ENCODE measurements at places on chromosomes 7 and 10.

DNA sequence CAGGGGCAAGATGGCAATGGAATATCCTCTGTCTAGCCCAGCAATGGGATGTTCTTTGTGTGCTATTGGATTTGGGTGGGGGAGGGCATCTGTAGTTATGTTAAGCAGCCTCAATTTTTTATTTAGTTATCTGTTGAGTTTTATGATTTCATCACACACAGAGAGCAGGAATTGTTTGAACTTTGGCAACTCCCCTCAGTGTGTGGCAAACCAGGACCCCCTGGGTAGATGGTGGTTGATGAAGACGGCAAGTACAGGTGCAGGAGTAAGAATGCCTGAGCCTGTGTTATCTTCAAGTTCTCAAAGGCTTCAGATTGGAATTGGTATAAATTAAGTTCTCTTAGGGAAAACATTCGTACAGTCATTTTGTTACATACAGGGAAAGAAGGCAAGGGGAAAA is 142.4 kb upstream of the SAMD8 start:
- DNase-seq, result no peak

DNA sequence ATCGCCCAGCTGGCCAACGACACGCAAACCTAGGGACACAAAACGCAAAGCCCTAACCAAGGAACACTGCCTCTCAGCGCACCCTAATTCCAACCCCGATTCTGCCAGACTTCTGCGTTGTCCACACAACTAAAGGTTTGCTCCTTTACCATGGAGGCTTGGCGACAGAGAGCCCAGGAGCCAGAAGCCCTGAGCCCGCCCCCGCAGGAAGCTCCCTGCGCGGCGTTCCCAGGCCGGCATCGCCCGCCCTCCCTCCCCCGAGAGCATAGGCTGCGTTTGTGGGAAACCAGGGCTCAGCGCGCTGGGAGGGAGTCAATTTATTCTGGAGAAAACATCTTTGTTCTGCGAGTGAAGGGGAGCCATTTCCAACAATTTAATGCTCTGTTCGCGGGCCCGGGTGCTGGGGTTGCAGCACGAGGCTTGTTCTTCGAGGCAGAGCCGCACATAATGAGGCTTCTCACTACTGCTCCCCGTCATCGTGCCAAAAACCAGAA is 103.9 kb downstream of the GRID1 start:
- DNase-seq, result no peak

DNA sequence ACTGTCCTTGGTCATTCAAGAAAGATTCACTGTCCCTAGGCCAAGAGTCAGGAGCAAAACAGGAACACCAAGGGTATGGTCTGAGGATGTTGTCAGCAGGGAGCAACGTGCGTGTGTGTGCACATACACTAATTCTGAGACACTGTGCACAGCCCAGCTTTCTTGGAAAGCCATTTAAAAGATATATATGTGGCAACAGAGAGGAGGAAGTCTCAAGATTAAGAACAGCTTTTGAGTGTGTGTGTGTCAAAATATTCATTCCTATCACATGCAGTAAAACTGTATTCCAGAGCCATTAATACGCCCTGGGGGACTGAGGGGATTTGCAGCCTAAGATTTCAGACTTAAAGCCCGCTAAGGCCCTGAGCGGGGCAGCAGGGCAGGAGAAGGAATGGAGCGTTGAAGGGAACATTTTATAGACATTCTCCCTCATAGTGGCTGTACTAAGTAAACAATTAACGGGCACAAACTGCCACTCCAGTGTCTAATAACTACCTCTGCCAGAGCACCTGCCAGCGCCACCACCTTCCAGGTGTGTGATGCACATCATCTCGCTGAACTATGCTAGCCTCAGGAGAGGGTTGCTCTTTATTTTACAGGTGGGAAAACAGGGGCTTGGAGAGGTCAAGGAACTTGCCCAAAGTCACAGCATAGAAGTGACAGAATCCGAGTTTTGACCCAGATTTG is 2.0 kb downstream of the NOD1 start:
- DNase-seq, result peak; percentile 9

DNA sequence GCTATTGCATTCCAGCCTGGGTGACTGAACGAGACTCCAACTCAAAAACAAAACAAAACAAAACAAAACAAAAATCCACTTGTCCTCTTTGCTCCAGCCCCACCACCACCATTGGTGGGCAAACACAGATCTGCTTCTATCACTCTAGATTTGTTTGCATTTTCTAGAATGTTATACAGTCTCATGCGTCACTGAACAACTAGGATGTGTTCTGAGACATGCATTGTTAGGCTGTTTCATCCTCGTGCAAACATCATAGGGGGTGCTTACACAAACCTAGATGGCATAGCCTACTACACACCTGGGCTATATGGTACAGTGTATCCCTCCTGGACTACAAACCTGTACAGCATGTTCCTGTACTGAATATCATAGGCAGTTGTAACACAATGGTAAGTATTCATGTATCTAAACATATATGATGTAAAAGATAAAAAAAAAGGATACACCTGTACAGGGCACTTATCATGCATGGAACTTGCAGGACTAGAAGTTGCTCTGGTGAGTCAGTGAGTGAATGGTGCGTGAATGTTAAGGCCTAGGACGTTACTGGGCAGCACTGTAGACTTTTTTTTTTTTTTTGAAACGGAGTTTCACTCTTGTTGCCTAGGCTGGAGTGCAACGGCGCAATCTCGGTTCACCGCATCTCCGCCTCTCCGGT is 45.3 kb downstream of the BTBD16 start:
- no peak for DNase-seq

DNA sequence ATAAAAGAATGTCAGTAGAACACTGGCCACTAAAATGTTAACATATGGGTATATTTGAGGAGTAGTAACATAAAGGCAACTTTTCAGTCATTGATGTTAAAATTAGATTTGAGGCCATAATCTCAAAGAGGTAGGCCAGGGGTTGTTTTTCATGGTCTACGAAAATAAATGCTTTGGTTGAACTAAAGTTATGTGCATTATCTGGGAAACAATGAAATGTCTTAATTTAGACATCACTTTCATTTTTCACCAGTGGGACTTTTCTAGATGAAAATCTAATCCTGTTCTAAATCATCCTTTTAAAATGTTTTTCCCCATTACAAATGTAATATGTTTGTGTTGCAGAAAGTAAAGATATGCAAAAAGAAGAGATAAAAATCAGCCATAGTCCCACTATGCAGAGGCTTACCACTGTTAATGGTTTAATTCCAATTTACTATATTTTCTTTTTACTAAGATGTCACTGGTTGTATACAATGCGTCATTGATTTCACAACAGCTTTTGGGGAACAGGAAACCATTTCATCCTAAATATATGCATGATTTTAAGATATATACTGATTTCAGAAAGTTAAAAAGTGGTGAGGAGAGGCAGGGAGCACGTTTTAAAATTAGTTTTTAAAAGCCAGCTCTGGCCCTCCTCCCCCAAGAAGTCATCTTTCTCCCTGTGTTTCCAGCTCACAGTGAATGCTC is 64.3 kb downstream of the ARID5B start:
- no peak for DNase-seq
